ENCODE measurements at places on chromosomes 5 and 9.
A peak's percentile ranks its signal among the peaks of the same experiment; 100 is the strongest.

DNA sequence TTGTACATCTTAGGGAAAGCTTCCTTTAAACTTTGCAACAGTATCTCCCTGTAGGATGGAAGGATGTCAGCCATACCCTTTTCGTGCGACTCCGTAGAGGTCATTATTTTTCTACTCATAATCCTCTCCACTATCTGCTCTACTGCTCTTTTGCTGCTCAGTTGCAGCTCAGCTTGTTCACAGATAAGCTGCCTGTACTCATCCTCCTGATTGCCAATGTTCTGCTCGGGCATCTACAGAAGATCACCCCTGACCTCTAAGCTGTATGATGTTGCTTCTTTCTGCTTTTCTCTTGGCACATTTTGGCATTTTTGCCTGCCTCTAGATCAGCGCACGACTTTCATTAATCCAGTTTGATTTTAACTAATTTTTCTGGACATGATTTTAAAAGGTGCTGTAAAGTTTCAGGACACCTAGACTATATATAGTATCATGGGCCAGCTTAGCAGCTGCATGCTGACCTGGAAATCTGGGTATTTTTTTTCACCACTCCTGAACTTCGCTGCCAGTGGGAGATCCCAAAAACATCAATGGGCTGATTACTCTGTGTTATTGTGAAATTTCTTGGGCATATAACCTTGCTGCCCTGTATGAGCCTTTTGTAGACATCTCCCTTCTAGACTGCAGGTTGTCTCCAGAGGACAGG, 131.2 kb upstream of the ZNF608 start:
- DNase-seq: no peak

DNA sequence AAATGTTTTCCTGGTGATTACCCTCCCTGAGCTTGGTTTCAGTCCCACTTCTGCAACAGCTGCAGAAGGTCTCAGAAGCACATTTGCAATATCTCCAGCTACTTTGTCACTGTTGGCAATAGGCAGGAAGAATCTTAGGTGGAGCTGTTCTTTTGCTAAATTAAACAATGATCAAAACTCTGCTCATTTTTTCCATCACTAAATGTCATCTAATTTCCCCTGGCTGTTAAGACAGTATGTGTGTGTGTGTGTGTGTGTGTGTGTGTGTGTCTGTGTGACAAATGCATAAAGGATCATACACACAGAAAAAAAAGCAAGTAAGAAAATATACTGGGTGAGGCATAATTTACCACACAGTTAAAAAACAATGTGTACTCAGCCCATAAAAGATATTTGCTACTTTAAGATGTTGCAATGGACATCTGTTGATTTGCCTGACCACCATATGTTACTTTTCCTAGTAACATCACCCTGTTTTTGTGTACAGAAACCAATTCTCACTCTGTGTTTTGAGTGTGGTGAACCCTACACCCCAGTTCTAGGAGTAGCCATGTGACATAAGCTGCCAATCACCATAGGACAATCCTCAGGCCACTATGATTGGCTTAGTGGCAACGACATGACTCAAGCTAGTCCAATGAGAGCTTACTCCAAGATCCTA, 572.6 kb upstream of the CLINT1 start:
- no peak for DNase-seq

- no peak for DNase-seq
Observed at GRCh38 chr9:132049900-132050299, 29.8 kb downstream of the MED27 start.

GRCh38 chr9:116939614-116940013, 252.5 kb downstream of the TRIM32 start:
- no peak for DNase-seq

DNA sequence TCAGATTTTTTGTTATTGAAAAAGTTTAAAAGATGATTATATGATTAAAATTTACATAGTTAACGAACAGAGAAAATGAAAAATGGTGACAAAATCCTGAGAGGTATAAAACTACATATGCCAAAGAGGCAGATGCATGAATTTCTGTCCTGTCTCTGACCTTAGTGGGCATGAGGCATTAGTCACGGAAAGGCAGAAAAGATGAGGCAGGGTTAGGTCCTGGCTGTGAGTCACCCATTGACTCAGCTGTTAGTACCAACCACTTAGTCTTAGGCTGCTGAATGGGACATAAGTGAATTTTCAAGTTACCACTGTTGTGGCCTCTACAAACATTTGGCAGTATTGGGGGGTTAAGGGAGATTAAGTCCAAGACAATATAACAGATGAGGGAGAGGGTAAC, 33.1 kb downstream of the RASA1 start:
- no peak for DNase-seq

DNA sequence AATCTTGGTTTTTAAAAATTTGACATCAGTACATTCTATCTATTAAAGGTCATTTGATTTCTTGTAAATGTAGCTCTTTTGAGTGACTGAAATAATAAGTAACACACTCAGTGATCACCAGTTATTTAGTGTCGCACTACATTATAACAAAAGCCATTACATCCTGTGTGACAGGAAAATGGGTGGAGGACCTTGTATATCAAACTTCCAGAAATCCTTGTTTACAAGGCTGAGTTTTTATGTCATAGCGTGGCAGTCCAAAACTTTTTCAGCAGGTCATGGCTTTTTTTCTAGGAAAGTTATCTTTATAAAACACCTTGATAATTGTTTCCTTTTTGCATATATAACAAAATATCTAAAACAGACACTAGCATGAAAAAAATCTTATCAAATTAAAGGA, 14.4 kb upstream of the ITGA1 start:
- no peak for DNase-seq

- DNase-seq: no peak
Observed at GRCh38 chr5:121695307-121695706, 156.4 kb upstream of the FTMT start.

- no peak for DNase-seq
Observed at GRCh38 chr9:8186560-8186959, 387.0 kb upstream of the DMAC1 start.

DNA sequence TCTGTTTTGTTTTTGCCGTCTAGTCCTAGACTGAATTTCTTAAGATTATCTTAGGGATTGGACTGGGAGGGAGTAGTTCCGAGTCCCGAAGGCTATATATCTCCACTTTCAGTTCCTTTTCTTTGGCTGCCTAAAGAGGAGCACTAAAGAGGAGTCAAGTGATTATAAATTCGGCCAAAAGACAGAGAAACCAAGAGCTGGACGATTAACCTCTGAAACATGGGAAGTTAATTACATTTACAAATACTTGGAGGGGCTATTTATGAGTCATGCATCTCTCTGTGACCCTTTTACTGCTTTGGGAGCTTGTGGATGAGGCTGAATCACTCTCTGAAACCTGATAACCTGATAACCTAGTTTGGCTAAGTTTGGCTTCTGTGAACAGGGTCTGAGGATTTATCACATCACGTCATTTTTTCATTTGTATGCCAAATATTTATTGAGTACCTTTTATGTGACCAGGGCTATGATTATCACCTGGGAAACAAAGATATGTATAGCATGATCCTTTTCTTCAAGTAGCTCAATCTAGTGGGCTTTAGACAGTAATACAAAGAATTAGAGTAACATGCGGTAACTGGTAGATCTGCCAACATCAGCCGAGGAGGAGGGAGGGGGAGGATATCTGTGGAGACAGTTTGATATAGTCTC, 180.9 kb downstream of the CD180 start:
- DNase-seq: peak; percentile 95

GRCh38 chr9:79570448-79571308, 1.1 kb upstream of the TLE4 start:
- no peak for DNase-seq

DNA sequence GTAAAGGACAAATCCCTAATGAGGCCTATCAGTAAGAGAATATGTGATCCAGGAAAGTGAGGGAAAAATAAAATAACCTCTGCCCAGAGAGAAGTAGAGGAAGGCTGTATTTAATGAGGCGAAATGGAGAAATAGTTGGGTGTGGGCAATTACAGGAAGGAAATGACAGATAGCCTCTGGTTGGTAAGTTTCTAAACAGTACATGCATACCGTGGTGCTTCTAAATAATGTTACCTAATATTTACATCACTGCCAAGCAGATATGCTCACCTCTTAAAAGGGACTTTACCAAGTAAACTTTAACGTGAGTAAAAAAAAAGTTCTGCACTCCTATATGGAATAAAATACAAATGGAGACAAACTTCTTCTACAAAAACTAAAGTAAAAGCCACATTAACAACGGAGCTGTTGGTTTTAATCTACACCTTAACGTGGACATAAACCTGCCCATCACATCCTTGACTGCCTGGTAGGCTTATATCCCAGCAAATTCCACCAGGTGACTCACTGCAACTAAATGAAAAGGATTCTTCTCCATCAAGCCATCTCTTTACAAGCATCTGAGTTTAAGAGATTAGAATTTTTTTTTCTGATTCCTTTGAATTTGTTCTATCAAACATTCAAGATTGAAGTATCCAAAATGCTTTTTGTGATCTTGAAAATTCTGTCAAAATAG, 12.4 kb downstream of the NFIL3 start:
- DNase-seq: no peak

GRCh38 chr5:157793301-157793700, 49.8 kb downstream of the LSM11 start:
- no peak for DNase-seq

GRCh38 chr5:42429694-42430093, 6.5 kb downstream of the GHR start:
- no peak for DNase-seq

GRCh38 chr5:148214665-148215185, 11.9 kb downstream of the SPINK6 start:
- no peak for DNase-seq

GRCh38 chr9:122004589-122004988, 88.5 kb downstream of the TTLL11 start:
- no peak for DNase-seq

GRCh38 chr5:107072440-107072839, 598.3 kb downstream of the EFNA5 start:
- no peak for DNase-seq

DNA sequence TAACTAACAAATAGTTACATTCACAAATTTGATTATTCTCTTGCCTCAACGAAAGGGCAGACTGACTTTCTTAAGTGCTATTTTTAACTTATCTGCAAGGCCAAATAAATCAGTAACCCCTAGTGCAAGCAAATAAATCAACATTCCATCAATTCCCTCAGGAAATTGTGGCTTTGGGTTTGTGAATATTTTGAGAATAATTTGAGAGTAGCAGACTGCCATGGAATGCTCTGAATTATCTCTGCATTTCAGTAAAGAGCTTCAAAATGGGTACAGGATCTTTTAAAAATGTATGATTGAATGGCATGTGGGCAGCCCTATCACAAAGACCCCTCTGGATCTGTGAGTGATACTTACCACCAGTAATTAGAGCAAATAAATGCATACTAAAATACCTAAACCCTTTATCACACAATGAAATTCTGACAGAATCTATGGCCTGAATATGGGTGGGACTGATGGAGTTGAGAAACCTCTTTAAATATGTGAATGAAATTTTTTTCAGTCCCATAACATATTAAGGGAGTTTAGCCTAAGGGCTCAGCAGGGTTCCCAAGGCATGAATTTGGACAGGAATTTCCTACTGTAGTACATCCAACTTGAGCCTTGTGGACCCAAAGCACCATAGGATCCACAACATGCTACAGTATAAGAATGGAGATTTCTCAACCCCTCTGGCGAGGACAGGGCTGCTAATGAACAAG, 92.5 kb upstream of the ITGA2 start:
- DNase-seq: no peak

DNA sequence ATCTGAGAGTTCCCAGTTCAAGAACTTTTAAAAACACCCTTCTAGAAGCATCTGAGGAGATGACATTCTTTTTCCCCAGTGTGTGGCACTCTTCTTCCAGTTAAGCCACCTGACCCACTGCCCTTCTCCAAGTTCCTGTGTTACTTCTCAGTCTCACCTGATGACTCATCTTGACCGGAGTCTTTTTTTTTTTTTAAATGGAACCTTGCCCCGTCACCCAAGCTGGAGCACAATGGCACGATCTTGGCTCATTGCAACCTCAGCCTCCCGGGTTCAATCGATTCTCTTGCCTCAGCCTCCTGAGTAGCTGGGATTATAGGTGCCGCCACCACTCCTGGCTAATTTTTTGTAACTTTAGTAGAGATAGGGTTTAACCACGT, 224.1 kb upstream of the DAB2 start:
- DNase-seq: no peak

DNA sequence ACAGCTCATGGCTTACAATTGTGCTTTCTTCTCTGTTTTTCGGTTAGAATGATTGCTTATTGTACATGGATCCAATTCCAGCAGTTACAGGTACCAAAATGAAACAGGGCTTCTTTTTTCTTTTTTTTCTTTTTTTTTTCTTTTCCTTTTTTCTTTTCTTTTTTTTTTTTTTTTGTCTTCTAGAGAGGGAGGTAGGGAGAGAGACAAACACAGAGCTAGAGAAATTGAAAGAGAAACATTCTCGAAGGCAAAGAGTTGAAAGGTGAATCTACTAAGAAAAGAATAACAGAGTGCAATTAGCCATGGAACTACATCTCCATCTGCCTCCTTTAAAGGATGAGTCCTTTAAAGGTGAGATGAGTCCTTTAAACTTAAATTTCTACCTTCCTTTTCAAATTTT, 1.0 kb upstream of the EDIL3 start:
- no peak for DNase-seq

DNA sequence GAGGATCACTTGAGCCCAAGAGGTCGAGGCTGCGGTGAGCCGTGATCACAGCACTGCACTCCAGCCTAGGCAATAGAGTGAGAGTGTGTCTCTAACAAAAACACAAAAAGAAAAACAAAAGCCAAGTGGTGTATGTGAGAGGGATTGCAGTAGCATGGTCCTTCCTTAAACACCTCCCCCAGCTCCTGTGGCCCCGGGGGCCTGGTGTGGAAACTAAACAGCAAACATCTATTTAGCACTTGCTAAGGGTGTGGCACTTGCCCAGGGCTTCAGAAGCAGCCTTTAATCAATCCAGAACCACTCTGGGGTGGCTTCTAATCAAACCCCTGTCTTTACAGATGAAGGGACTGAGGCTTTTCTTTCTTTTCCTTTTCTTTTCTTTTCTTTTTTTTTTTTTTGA, 4.4 kb upstream of the FBP1 start:
- no peak for DNase-seq

DNA sequence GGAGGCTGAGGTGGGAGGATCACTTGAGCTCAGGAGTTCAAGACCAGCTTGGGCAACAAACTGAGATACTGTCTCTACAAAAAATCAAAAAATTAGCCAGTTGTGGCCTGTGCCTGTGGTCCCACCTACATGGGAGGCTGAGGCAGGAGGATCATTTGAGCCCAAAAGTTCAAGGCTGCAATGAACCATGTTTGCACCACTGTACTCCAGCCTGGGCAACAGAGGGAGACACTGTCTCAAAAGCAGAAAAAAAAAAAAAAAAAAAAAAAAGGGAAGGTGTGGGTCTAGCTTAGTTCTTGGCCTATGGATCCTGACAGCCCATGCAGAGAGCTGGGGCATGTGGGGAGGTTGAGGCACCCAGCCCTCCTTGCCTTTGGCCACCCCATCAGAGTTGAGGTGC, 10.9 kb downstream of the PLPP7 start:
- no peak for DNase-seq

DNA sequence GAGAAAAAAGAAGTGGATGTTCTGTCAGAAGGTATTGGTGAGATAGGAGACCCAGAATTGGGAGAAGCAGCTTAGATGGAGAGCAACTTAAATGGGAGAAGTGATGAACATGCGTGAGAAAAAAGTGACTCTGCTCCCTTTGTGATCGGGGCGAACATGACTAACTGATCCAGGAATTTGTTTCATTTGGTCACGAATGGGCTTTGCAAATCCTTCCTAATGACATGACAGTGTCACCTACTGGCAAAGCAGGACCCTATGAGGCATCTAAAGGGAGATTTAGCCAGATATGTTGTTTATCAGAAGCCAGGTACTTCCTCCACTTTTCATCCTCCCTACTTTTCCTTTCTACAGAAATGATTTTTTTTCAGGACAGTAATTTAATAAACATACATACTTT, 787.4 kb upstream of the RGMB start:
- DNase-seq: no peak

GRCh38 chr9:112867275-112867991, 23.2 kb downstream of the SLC46A2 start:
- no peak for DNase-seq

Measured in NCI-H748 treated with DMSO at 0.1 percent for 48 hours (cell line).